ENCODE measurements at places on chromosomes 5 and 9. TPM values are rescaled to one million over a fixed set of nuclear protein-coding genes. Genes with fewer than 3 reads are reported as not detected.

ZNF462 gene
- total RNA-seq: 25.7 TPM

PCDHGA1 gene
- total RNA-seq: 0.39 TPM

TEX48 gene
- not detected for total RNA-seq

GFRA3 gene
- total RNA-seq: 4.3 TPM

NEURL1B gene
- total RNA-seq: 15.9 TPM

GHR gene
- total RNA-seq: 25.4 TPM

ZDHHC11B gene
- total RNA-seq: 0.89 TPM

RNF180 gene
- 4.6 TPM for total RNA-seq

CDC20B gene
- not detected for total RNA-seq

ADAMTS2 gene
- 49.3 TPM for total RNA-seq

GRAMD2B gene
- 26.2 TPM for total RNA-seq

ANKRD20A1 gene
- 0.89 TPM for total RNA-seq

ADCY2 gene
- total RNA-seq: 6.9 TPM

FOXD4L4 gene
- 0.20 TPM for total RNA-seq

PCA3 gene
- total RNA-seq: 0.20 TPM

ANKRD34B gene
- 0.10 TPM for total RNA-seq

LCN1 gene
- not detected for total RNA-seq

DIRAS2 gene
- 1.9 TPM for total RNA-seq

TAF11L5 gene
- total RNA-seq: not detected

PRLR gene
- total RNA-seq: 3.6 TPM

CD14 gene
- 52.3 TPM for total RNA-seq

PCDHGB1 gene
- total RNA-seq: 2.6 TPM

KCTD16 gene
- 0.20 TPM for total RNA-seq

Measured in skin of body (tissue), 3 donors.